Adrenal gland (tissue), 19 donors: ENCODE measurements at places on chromosomes 12 and 14.

DNA sequence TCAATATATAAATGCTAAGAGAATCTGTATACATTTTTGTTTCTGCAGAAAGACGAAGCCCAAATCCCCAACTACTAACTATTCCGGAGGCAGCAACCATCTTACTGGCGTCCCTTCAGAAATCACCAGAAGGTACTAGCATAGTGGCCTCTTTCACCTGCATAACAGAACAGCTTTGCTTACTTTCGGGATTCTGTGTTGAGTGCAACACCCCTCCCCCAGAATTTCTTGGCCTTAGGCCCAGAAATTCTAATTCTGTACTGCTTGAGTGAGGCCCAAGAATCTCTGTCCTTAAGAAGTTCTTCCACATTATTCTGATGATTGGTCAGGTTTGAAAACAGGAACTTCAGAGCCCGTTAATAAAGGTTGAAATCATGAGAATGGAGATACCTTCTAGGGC, 2.9 kb downstream of the SPX start:
- no peak for DNase-seq

GRCh38 chr14:91872011-91872501, 4.7 kb upstream of the TC2N start:
- no peak for DNase-seq

GRCh38 chr12:124609041-124609989, 41.9 kb upstream of the NCOR2 start:
- DNase-seq: peak; percentile 88

- no peak for DNase-seq
Measured at GRCh38 chr14:65169351-65169750, 67.0 kb upstream of the MAX start.

GRCh38 chr14:74656964-74657363, 44.9 kb upstream of the LTBP2 start:
- no peak for DNase-seq

DNA sequence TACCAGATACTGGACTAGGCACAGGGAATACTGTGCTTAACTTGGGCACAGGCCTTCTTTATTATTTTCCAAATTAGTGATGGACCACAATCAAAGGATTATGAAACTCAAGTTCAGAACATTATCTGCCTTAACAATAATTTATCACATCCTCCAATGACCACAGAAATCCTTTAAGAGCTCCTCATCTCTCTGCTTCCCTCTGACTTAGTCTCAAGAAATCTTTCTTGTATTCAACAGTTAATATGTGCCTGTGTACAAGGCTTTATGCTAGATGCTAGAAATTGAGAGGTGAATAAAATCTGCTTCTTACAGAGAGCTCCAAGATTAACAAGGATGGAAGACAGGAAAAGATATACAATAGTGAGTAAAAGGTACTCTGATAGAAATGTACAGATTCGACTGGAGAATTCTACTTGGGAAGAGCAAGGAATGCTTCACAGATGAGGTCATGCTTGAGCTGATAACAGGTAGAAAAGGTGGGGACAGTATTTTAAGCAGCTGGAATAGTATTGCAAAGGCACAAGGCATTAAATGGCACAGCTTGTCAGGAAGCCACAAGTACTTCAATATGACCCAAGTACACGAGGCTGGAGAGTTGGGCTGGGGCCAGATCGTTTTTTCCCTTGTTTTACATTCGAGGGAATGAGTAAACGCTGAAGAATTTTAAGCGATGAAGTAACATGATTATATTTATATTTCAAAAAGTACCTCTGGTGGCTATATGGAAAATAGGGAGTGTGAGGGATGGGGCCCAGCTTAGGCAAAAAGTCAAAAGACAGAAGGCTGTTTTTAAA, 55.1 kb upstream of the ARID2 start:
- no peak for DNase-seq

GRCh38 chr12:27999521-27999920, 27.0 kb upstream of the PTHLH start:
- no peak for DNase-seq

- DNase-seq: peak; percentile 90
Measured at GRCh38 chr14:68395604-68396003, 397.3 kb downstream of the ZFP36L1 start.

DNA sequence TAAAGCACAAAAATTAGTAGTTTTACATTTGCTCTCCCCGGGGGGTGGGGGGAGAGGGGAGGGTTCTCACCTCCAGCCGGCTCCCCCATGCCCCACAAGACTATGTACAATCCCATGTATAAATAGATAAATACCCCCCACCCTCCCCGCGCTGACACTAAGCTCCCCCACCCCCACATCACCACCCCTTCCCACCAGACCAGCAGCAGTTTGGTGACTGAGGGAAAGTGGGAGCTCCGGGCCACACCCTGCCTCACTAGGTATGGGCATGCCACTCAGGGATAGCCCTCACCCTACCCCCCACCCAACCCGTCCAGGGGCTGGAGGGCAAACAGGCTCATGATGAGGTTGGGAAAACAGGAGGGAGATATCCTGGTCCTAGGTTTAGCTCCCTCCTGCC, 1.9 kb upstream of the PRKAG1 start:
- DNase-seq: peak; percentile 18

DNA sequence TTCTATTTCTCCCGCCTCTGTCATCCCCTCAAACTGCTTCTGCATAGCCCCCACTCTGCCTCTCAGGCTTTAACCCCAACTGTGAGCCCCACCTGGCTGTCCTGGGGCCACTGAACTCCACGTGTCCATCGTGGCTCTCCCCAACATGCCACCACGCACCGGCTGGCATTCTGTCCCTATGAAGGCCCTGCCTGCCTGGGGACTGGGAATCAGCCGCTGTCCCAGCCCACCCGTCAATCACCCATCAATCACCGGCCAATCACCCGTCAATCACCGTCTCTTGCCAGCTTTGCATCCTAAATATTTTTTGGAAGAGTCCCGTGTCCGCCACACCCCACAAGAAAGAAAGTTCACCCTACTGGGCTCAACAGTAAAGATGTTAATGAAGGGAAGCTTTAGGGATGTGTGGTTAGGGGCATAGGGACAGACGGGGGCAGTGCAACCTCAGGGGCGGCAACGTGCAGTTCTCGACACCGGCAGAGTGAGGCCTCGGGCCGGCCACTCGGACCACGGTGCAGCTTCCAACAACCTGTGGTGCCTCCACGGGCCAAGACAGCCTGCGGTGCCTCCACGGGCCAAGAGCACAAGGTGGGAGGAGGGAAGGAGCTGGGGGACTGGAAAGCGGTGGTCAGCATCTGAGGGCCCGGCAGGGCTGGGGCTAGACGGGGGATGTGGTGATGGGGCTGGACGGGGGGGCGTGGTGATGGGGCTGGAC, 85.6 kb downstream of the GALNT9 start:
- no peak for DNase-seq

DNA sequence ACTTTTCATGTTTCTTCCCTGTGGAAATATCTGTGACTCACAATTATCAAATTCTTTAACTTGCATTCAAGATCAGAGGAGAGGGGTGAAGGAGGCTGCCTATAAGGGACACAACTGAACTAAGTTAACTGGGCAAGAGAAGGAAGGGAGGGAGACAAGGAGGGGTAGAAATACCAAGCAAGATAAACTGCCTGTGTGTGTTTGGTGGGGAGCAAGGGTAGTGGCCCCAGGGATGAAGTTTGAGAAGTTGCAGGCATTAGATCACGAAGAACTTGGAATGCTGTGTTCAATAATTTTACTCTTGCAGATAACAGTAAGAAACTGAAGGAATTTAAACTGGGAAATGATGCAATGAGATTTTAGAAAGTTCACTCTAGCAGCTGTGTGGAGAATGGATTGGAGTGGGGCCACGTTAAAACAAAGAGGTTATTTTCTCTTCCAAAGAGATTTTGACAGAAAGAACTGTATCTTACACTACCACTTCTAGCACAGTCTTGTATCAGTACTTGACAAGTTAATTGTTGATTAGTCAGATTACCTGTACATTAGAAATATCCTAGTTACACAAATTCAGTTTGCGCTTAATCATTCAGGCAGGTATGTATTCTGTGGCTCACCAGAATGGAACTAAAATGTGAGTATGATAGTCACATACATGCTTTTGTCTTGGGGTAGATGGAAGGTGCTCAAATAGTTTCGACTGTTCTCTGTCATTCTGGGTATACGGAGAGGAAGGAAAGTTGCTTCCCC, 7.4 kb downstream of the PKP2 start:
- no peak for DNase-seq

DNA sequence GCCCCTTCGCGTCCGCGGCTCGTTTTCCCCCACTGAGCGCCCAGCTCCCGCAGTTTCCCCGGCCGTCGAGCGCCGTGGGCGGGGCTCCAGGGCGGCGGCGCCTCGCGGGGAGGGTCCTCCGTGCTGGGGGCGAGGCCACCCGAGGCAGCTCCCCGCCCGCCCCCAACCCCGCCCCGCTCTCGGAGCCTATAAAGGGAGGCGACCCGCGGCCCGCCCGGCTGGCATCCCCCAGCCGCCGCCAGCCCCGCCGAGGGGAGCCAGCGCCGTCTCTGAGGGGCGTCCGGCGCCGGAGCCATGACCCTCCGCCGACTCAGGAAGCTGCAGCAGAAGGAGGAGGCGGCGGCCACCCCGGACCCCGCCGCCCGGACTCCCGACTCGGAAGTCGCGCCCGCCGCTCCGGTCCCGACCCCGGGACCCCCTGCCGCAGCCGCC, at the start of gene TAMALIN:
TSS of gene TAMALIN (plus strand) at position 221 of the 432 bp plus-strand sequence. CDS start at position 295, 74 bp downstream.
- DNase-seq: peak; percentile 29

DNA sequence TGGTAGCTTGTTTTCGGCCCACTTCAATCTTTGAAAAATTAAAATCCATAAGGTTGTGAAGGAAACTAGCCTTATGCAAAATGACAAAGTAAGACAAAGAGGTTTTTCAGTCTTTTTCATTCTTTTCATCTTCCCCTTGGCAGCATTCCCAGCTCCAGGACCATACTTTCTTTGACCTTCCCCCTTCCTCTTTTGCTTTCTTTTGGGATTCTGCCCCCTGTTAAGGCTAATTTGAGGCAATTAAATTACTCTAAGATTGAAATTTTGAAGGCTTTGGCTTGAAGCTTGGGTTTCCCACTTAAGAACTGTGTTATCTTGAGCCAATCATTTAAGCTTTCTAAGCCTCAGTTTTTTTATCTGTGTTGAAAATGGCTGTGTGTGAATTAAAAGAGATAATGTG, 124.9 kb downstream of the DACT1 start:
- DNase-seq: no peak

DNA sequence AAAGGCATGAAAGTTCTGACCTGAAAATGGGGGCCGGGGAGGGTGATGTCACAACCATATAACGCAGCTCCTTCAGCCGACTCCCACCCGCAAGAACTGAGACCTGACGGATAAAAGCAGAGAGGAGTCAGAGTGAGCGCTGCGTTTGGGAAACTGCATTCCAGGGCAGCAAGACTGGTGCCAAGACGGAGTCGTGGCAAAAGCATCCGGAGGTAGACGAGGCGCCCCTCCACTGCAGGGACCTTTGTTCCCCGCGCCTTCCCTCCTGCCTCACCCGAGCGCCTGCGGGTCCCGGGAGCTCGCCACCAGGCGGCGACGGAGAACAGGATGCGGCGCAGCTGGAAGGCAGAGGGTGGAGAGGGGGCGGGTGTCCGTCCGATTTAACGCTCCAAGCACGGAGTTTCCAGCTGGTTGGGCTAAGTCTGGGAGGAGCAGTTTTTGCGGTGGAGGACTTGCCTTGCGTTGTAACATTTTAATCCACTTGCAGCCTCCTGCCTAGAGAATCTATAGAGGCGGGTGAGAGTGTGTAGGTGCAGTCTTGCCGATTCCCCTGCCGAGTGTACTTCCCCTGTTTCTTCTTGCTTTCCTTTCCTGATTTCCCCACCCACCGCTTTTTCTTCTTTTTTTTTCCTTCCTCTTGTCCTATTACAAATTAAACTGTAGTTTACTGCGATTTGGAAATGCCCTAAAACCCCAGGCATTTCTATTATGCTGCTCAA, 1.2 kb upstream of the CPNE8 start:
- DNase-seq: peak; percentile 90

- DNase-seq: peak; percentile 51
Measured at GRCh38 chr12:54624315-54625279, 10.1 kb downstream of the LACRT start.

GRCh38 chr12:130661059-130661458, 55.0 kb downstream of the RIMBP2 start:
- no peak for DNase-seq

DNA sequence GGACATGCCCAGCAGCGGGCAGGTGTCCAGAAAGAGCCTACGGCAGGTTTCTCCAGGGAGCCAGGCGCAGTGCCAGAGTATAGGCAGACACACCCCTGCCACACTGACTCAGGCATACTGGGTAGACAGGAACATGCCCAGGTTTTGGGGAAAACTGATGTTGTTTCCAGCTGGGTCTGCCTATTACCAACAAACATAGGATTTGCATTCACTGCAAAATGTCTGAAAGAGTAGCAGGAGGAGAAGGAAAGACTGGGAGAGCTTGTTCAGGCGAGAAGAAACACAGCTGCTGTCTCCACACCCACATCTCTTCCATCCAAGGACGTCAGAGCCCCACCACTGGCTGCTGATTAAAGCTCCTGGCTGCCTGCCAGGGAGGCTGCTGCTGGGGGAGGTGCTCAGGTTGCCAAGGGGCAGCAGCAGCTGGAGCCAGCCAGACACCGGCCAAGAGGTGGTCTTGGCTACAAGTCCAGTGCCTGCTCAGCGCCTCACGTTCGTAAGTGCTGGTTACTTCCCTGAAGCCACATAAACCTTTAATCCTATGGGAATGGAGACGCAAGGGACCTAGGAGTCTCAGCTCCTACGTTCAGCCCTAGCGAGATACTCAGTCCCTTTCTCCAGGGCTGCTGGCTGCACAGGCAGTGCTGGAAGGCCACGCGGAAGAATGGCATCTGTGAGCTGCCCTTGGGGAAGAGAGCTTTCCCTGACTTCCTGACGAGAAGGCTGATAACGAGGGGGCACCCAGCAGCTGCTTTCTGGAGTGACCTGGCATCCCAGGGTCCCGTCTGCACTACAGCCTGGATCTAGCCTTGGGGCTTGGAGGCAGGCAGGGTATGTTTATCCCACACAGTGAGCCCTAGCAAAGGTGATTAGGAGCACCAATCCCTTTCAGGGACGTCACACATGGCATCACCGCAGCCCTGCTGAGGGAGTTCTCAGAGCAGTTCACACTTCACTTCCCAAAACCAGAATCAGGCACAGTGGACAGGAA, 58.1 kb downstream of the PLEKHG3 start:
- DNase-seq: peak; percentile 84

DNA sequence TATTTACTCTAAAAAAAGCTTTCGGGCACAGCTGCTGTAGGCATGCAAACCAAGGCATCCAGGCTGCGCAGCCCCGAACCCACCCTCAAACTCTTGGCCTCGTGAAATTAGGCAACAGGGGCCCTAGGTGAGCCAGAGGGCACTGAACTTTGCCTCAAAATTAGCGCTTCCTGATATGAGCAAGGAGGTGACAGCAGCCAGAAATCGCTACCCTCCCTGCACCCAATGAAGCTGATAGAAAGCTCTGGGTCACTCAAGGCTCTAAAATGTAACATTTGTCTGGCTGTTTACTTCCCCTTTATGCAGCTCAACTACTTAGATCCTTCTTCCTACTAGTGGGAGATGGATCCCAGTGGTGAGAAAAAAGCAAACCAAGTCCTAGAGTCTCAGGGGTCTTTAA, 61.8 kb downstream of the PITPNM2 start:
- no peak for DNase-seq

GRCh38 chr12:55041345-55042055, 21.7 kb downstream of the NEUROD4 start:
- no peak for DNase-seq

GRCh38 chr14:64760146-64760755, 56.0 kb downstream of the PLEKHG3 start:
- DNase-seq: peak; percentile 56
